ENCODE measurements at places on chromosomes 6 and 20.

GRCh38 chr6:145051661-145052060 is 683.7 kb downstream of the EPM2A start:
- DNase-seq = no peak

GRCh38 chr6:6781172-6781872 is 192.8 kb downstream of the LY86 start:
- DNase-seq = no peak

- no peak for DNase-seq
Observed at GRCh38 chr6:6612308-6612707, 23.8 kb downstream of the LY86 start.

- no peak for DNase-seq
Observed at GRCh38 chr6:44268095-44268628, 2.1 kb upstream of the TMEM151B start.

- no peak for DNase-seq
Observed at GRCh38 chr6:170295510-170296422, 4.9 kb upstream of the DLL1 start.

DNA sequence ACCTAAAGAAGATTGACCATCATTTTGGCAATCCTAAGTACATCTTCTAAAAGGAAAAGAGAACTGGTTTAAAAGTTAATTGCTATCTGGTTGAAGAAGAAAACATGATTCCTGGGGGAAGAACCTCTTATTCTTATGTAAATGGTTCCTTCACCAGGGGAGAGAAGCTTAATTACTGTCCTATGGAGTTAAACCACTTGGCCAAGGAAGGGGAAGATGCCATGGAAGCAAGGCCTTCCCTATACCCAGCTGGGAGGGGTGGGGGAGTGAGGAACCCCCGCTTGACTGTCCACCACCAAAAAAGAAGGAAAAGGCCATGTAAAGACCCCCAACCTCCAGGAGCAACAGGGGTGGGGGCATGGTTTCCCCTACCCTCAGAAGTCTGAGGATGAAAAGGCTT is 962.1 kb downstream of the GRIK2 start:
- no peak for DNase-seq

DNA sequence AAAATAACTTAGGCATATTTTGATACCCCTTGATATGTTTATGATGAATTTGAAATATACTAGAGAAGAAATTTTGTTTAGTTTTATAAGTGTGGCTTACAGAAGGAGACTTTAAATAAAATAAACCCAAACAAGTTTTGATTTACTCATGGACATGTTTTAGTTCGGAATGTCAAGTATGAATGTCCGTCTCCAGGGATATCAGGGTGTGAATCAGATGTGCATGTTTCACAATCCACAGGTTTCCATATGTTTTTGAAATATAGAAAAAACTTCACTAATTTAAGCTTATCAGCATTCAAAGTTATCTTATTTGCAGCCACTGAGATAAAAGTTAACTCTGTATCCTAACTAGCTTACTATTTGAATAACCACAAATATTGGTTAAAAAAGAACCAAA is 51.5 kb downstream of the PLCB1 start:
- DNase-seq = no peak

DNA sequence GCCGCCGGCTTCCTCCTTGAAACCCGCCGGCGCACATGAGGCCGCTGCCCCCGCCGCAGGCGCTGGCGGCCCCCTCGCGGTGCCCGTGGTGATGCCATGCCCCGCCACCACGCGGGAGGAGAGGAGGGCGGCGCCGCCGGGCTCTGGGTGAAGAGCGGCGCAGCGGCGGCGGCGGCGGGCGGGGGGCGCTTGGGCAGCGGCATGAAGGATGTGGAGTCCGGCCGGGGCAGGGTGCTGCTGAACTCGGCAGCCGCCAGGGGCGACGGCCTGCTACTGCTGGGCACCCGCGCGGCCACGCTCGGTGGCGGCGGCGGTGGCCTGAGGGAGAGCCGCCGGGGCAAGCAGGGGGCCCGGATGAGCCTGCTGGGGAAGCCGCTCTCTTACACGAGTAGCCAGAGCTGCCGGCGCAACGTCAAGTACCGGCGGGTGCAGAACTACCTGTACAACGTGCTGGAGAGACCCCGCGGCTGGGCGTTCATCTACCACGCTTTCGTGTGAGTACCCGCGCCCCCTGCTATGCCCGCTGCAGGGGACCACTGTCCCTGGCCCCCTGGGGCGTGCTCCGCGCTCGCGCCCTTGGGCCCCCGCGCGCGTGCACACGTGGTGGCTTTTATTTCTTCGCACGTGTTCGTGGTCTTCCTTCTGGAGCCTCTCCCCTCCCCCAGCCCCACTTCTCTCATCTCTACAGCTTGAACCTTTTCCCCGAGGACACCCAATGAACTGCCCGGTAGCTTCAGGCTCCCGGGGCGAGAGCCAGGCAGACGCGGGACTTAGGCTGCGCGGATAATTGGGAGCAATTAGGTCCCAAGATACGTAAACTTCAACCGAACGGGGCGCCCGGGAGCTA is 453 bp downstream of the KCNQ5 start:
- DNase-seq = peak; percentile 39

GRCh38 chr6:32105433-32105832 is 3.7 kb downstream of the TNXB start:
- DNase-seq = no peak

- DNase-seq = no peak
Observed at GRCh38 chr6:159533016-159533415, 160.0 kb downstream of the SOD2 start.

DNA sequence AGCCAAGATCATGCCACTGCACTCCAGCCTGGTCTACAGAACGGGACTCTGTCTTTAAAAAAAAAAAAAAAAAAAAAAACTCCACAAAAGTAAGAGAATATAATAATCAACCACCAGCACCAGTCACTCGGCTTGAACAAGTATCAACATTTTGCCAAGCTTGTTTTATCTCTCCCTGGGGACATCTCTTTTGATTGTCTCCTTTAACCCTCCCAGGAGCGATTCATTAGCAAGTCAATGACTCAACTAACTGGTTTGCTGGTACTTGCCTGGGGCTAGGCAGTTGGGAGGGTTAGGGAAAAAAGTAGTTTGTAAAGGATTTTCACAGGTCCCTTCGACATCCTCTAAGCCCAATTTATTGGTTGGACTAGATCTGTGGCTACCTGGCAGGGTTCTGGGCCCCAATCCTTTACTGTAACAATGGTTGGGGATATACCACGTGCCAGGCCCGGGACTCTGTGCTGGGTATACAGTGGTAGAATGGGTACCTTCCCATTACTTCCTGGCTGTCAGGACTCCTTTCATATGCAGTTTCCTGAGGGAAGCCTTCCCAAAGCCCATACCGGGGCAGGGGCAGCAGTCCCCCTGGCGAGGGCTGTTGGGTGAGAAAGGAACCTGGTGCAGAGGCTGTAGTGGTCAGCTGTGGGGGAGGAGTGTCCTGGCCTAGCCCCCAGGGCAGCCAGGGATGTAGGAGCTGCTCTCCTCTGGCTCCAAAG is 12.2 kb downstream of the TGIF2 start:
- DNase-seq = no peak

DNA sequence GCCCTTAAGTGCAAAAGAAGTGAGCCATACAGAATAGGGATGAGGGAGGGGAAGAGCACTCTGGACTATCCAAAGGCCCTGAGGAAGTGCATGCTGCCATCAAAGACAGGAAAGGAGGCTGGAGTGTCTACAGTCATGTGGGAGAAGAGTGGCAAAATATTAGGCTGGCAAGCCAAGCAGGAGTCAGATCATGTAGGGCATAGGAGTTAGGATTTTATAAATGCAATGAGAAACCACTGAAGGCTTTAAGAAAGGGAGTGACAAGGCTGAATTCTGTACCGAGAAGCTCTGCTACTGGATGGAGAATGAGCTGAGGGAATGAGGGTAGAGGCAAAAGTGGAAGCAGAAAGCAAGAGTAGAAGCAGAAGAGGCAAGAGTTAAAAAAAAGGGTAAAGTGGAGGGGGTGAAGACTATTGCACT is 2.3 kb downstream of the ZSCAN31 start:
- no peak for DNase-seq

DNA sequence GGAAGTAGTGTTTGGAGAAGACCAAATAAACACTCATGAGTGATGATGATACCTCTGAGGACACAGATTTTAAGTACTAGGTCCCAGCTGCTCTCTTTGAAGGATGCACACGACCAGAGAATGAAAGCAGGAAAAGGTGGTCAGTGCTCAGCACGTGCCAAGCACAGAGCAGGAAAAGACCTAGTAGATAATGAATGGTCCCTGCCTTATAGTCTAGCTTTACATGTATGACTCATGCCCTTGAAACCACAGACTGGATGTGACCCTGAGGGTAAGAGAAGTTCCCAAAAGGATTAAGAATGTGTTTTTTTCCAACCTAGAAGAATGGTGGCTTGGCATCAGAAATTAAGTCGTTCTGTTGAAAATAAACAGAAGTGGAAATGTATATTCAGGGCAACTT is 2.8 kb upstream of the MC3R start:
- no peak for DNase-seq

- DNase-seq = no peak
Observed at GRCh38 chr6:83381949-83382348, 48.9 kb downstream of the ME1 start.

- no peak for DNase-seq
Observed at GRCh38 chr20:42646250-42646649, 543.5 kb downstream of the PTPRT start.

Data from GM12892 (cell line).